Stimulated activated CD4-positive, alpha-beta T cell treated with anti-CD3 and anti-CD28 coated beads, TNF-alpha, amount 100 ng/mL, for 24 hours (primary cell): ENCODE measurements at places on chromosomes 7 and 10.

- no peak for DNase-seq
Measured at GRCh38 chr7:141911391-141911790, 4.8 kb upstream of the OR9A4 start.

DNA sequence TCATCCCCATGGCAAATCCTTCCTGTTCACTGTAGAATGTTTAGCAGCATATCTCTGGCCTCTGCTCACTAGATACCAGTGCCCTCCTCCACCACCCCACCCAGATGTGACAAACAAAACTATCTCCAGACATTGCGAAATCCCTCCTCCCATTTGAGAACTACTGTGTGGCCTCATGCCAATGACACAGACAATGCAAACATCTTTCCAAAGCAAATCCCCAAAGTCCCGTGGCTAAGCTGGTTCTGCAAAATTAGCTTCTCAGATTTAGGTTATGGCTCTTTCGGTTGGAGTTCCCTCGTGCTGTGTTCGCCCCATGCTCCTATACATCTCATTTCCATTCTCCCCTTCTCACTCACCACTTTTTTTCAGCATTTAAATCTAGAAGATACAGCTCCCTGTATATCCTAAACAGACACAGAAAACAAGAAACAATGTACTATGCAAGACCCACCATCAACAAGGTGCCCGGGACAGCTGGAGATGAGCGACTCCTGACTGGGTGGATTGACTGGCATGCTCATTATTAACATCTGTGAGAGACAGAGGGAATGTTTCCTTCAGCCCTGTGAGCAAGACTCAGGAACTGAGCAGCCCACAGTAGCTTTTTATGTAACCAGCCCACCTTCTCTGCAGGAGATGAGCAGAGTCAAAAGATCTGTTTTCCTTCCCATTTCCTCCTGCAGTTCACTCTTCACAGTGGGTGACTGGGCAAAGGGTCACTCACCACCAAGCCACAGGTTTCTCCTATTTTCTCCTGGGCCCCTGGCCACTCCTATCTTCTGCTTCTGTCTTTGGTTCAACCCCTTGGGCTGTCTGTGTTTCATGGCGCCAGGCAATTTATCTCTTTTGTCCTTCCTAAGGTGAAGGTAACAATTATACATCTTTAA lies 225.7 kb upstream of the AOAH start:
- DNase-seq: no peak

DNA sequence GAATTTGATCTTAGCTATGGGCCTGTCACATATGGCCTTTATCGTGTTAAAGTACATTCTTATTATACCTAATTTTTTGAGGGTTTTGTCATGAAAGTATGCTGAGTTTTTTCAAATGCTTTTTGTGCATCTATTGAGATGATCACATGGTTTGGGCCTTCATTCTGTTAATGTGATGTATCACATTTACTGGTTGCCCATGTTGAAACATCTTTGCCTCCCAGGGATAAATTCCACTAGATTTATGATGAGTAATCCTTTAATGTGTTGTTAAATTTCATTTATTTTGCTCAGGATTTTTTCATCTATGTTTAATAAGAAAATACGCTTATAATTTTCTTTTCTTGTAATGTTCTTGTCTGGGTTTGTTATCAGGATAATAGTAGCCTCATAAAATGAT lies 442.0 kb downstream of the MDFIC start:
- no peak for DNase-seq

DNA sequence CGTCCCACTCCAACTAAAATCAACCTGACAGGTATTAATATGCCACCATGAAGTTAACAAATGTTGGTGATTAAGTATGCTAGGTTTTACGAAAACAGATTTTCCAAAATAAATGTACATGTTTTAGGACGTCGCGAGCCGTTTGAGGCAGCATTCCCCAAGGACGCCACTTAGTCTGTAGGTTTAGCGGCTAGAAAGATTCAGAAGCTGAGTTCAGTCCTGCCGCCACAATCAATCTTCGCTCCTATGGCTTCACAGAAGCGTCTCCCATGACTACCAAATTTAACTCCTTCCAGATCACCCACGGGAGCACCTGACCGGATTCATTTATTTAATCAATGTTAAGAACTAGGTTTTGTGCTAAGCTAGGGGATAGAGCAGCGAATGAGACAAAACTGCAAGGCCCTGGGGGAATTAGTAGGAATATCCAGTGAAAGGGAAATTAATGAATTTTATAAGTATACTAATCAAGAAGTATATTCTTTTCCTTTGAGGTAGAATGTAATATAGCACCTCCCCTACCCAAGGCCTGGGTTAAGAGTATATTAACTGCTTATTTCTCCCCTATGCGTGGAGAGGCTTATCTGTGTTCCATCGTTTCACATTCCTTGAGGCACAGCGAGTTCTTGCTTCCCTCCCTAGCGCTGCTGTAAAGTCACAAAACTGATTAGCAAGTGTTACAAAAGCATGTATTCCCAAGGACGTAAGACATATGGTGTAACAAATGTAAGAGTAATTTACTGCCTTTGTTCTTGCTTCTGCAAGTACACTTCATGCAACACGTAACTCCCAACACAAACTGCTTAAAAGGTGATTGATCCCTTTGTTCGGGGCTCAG lies 994 bp upstream of the CYP51A1 start:
- no peak for DNase-seq

GRCh38 chr7:118184565-118184940 lies 589 bp downstream of the LSM8 start:
- DNase-seq: no peak

- DNase-seq: no peak
Measured at GRCh38 chr10:132263866-132264265, 43.9 kb downstream of the STK32C start.

- no peak for DNase-seq
Measured at GRCh38 chr7:84877943-84878570, 308.8 kb downstream of the SEMA3D start.

DNA sequence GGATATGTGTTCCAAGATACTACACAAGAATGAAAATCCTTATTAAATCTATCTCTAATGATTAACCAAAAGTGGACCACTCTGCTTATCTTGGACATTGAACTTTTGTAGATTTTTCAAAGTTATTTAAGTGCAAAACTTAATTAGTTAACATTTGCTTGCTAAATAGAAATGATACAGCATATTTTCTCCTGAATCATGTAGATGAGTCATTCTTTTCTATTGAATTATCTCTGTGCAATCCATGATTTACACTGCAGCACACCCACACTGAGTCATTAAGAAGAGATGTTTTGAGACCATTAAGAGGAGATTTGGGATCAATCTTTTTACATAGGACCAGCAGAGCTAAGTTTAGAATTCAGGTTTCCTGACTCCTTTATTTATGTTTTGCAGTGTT lies 6.6 kb upstream of the ABCC2 start:
- DNase-seq: no peak

GRCh38 chr10:3046981-3047547 lies 20.3 kb upstream of the PFKP start:
- DNase-seq: no peak

- no peak for DNase-seq
Measured at GRCh38 chr10:2760736-2761135, 306.6 kb upstream of the PFKP start.

DNA sequence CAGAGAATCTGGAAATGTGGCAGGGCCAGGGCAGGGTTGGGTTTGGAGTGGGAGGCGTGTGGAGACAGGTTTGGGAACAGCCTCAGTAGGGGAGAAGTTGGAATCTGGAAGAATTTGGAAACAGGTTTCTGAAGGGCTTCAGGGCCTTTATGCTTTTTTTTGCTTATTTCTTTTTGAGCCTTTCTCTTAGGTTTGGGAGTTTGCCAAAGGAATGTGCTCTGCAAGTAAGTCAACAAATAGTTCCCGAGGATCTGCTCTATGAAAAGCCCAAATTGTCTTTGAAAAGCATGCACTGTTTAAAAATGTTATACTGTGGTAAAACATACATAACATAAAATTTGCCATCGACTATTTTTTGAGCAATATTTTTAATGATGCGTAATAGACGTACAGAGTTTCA lies 86.7 kb upstream of the ADRB1 start:
- DNase-seq: no peak

DNA sequence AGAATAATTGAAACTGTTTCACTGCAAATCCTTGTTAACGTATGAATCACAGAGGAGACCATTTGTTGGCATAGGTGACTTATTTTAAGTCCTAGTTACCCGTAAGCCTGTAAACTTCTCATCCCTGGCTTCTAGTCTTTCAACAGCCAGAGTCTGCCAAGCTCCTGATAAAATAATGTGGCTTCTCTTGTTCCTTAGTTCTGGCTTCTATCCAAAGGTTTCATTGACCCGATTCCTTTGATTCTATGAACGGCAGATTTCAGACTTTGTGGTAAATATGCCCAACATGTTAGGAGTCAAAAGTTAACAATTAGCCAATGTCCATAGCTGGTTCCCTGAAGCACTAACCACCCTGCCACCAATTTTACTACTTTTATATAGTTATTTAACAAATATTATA lies 23.3 kb downstream of the DNAH11 start:
- DNase-seq: no peak

DNA sequence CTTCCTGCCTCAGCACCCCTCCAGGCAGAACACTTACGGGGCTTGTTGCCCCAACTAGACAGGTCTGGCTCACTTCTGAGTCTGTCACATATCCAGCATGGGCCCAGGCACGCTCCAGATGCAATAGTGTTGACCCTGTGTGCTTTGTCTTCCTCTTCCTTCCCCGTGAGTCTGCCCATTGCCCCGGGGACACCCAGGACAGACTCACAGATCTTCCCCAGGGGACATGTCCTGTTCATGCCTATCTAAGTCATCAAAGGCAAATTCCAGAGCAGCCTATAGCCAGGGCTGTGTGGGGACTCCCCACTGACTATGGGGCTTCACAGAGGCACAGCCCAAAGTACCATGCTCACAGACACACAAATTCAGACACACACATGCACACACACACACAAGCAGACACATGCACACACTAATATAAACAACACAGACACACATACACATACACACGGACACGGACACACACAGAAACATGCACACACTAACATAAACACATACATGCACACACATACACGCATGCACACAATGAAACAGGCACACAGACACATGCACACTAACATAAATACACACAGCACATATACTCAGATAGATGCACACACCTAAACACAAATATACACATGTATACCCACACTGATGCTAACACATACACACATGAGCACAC lies 175.8 kb downstream of the KCNMA1 start:
- DNase-seq: no peak

DNA sequence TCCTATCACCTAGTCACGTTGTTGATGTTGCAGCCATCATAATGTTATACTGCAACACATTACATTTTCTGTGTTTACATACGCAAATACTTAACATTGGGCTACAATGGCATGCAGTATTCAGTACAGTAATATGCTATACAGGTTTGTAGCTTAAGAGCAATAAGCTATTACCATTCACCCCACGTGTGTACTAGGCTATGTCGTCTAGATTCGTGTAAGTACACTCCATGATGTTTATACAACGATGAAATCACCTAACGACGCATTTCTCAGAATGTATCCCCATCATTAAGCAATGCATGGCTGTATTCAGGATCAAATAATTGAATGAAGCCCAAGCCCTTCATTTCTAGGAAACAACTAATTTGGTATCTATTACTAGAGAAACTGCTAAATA lies 43.4 kb upstream of the C1GALT1 start:
- no peak for DNase-seq

GRCh38 chr7:40499718-40500117 lies 364.9 kb downstream of the SUGCT start:
- no peak for DNase-seq

DNA sequence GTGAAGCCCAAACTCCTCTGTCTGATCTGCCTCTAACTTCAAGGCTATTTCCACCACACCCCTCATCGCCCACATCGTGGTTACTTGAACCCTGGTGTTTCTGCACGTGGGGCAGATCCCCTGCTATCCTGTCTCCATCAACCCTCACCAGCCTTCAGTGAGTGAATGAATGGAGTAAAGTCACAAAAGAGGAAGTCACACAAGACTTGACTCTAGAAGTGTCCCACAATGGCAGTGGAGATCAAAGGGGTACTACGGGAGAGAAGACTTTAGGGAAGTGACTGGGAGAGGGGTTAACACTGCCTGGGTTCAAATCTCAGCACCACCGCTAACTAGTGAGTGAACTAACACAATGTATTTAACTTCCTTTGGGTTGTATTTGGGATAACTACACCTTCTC lies 85.9 kb downstream of the COBL start:
- no peak for DNase-seq

DNA sequence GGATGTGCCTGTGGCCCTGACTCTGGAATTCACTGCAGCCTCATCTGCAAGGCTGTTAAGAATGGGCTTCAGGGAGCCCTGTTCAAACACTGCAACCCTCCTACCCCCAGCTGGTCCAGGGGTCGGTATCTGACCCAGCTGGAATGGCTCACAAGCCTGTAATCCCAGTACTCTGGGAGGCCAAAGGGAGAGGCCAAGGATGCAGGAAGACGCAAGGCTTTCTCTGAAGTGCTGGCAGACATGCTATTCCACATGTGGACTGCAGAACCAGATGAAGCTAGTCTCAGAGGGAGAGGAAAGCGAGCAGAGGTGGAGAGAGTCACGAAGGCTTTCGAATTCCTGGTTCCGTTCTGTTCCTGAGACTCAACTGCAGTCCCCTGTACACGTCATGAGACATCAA lies 45.0 kb downstream of the ESYT2 start:
- no peak for DNase-seq

- no peak for DNase-seq
Measured at GRCh38 chr7:87960239-87960638, 26.2 kb downstream of the ADAM22 start.

DNA sequence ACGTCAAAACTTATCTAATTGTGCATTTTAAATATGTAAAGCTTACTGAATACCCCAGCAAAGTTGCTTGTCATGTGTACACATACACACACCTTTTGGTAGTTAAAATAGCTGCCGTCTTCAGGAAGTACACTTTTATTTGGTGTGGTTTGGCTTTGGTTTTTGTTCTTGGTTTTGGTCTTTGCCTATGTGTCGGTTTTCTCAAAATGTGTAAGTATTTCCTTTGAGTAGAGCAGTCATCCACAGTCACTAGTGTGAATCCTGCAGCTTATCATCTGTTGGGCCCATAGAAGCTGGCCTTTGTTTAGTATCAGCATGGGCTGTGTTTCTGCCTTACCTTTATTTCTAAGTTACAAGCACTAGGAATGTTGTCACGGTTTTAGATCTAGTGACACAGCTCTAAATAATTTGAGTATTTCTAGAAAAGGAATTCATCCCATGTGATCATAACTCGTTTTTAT lies 35.3 kb downstream of the NET1 start:
- peak; percentile 20 for DNase-seq

GRCh38 chr10:127496035-127496434 lies 53.1 kb upstream of the NPS start:
- DNase-seq: no peak

- no peak for DNase-seq
Measured at GRCh38 chr10:88926566-88927415, 25.8 kb downstream of the ACTA2 start.
